AG09319 (cell line): ENCODE measurements at places on chromosomes 7 and 10.

GRCh38 chr7:159014297-159015062 lies 130.2 kb downstream of the VIPR2 start:
- no peak for DNase-seq

GRCh38 chr10:127860592-127860991 lies 32.1 kb downstream of the CLRN3 start:
- DNase-seq, result no peak

GRCh38 chr10:103752680-103753248 lies 102.6 kb downstream of the SH3PXD2A start:
- no peak for DNase-seq

- DNase-seq, result no peak
Observed at GRCh38 chr7:138137423-138138171, 61.3 kb downstream of the AKR1D1 start.

GRCh38 chr7:85693326-85693725 lies 506.5 kb upstream of the SEMA3D start:
- DNase-seq, result no peak
